ENCODE measurements at places on chromosomes 16 and 17. TPM values are rescaled to one million over a fixed set of nuclear protein-coding genes. Genes with fewer than 3 reads are reported as not detected.
A peak's percentile ranks its signal among the peaks of the same experiment; 100 is the strongest.

- no peak overlapping the region for H3K4me3 ChIP-seq
- H3K27me3 ChIP-seq = no peaks in the 10 kb centered on the region
- H3K4me1 ChIP-seq = no peaks in the 10 kb centered on the region
- H3K36me3 ChIP-seq = no peaks in the 10 kb centered on the region
These were observed 5.4 kb upstream of the CNGB1 start for GRCh38 chr16:57976331-57976796.

DNA sequence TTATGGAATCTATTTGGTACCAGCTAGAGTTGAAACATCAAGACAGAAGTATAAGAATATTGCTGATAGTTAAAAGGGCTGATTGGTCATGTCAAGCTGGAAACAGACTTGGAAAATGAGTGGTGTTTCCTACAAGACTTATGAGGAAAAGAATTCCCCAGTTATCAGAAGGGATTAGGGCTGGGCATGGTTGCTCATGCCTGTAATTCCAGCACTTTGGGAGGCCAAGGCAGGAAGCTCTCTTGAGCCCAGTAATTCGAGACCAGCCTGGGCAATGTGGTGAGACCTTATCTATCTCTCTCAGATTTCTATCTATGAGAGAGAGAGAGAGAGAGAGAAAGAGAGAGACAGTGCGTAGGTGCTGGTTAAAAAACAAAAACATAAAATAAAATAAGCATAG is 139.5 kb upstream of the PMFBP1 start:
- DNase-seq = no peak
- H3K4me3 ChIP-seq = no peak overlapping the region
- H3K36me3 ChIP-seq = no peaks in the 10 kb centered on the region
- H3K27ac ChIP-seq = no peak overlapping the region

GRCh38 chr16:22007159-22007508 is 777 bp upstream of the MOSMO start:
- no peak for DNase-seq
- H3K4me1 ChIP-seq = peaks cover 13% of the 10 kb centered on the region
- peak overlapping the region; percentile 77 for H3K4me3 ChIP-seq
- H3K27me3 ChIP-seq = no peaks in the 10 kb centered on the region
- H3K36me3 ChIP-seq = no peaks in the 10 kb centered on the region

The TBC1D3K gene
- total RNA-seq = not detected

The CCDC43 gene
- 16.2 TPM for total RNA-seq

DNA sequence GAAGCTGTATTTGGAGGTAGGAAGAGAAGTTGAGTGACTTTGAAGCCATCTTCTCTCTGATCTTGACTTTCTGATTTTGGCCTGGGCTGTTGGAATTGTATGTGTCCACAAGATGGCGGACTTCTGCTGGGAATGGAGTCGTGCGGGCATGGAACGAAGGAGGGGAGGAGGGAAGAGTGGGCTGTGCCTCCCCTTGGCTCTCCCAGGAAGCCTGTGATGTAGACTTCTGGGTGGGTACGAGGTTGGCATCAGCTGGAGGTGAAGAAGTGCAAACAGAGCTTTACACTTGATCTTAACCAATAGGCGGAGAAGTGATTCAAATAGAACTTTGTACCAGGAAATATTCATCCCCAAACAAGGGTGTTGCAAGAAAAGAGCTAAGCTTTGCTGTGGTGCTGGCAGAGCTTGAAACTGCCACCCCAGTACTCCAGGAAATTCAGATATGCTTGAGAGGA is 7.4 kb upstream of the TMEM220 start:
- no peaks in the 10 kb centered on the region for H3K27me3 ChIP-seq
- H3K4me3 ChIP-seq = no peak overlapping the region
- peak; percentile 77 for DNase-seq
- H3K27ac ChIP-seq = no peak overlapping the region
- H3K4me1 ChIP-seq = no peaks in the 10 kb centered on the region

DNA sequence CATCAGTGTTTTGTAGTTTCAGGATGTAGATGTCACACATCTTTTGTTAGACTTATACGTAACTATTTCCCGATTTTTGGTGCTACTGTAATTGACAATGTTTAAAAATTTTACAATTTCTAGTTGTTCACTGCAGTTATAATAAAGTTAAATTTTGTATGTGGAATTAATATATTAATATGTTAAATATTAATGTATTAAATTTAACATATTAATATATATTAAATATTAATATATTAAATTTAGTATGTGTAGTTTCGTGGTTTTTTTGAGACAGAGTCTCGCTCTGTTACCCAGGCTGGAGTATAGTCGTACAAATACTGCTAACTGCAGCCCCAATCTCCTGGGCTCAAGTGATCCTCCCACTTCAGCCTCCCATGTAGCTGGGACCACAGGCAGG is 5.7 kb upstream of the LGALS3BP start:
- DNase-seq = no peak
- no peaks in the 10 kb centered on the region for H3K27me3 ChIP-seq
- no peak overlapping the region for H3K27ac ChIP-seq
- no peaks in the 10 kb centered on the region for H3K36me3 ChIP-seq
- no peak overlapping the region for H3K4me3 ChIP-seq

GRCh38 chr17:36717088-36717487 is 115.7 kb downstream of the MRM1 start:
- DNase-seq = no peak
- no peaks in the 10 kb centered on the region for H3K4me1 ChIP-seq
- H3K36me3 ChIP-seq = no peaks in the 10 kb centered on the region
- H3K27ac ChIP-seq = no peak overlapping the region

DNA sequence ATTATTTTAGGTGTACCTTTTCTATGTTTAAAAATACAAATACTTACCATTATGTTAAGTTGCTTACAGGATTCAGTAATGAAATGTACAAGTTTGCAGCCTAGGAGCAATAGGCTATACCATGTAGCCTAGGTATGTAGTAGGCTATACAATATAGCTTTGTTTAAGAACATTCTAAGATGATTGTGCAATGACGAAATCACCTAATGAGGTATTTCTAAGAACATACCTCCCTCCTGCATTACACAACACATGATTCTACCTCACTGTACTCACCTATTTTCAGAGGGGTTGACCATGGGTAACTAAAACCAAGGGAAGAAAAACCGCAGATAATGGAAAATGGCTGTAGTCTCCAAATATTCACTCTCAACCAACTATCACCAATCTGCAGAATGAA is 35.3 kb upstream of the TBC1D3K start:
- no peak overlapping the region for H3K27ac ChIP-seq
- H3K36me3 ChIP-seq = no peaks in the 10 kb centered on the region
- DNase-seq = no peak

- H3K27me3 ChIP-seq = no peaks in the 10 kb centered on the region
- DNase-seq = no peak
- H3K4me1 ChIP-seq = no peaks in the 10 kb centered on the region
- no peaks in the 10 kb centered on the region for H3K36me3 ChIP-seq
These were observed 50.9 kb downstream of the JPH3 start for GRCh38 chr16:87653234-87653633.

DNA sequence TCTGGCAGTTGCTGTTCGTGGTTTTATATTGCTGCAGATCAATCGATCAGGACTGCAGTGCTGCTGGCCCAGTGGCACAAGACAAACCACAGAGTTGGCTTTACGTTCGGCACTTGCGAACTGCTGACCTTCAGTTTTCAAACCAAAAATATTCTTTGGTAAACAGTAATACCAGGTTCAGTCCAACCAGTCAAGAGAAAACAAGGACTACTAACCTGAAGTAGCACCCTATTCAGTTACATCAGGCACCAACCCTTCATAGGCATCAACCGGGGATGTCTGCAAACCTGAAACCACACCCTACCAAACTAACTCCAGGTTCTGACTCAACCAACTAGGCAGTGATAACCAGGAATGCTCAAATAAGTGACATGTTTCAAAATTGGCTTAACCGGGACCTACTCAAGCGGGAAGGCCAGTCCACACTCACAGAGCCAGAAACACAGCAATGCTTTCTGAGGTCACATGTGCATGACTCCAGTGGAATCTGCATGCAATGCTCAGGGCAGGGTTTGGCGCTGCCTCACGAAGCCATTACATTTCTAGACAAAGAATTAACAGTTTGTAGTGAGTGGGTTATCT is 91.1 kb downstream of the SMG6 start:
- no peaks in the 10 kb centered on the region for H3K4me1 ChIP-seq
- no peaks in the 10 kb centered on the region for H3K27me3 ChIP-seq
- DNase-seq = peak; percentile 37
- H3K27ac ChIP-seq = peak overlapping the region; percentile 95
- H3K36me3 ChIP-seq = no peaks in the 10 kb centered on the region

DNA sequence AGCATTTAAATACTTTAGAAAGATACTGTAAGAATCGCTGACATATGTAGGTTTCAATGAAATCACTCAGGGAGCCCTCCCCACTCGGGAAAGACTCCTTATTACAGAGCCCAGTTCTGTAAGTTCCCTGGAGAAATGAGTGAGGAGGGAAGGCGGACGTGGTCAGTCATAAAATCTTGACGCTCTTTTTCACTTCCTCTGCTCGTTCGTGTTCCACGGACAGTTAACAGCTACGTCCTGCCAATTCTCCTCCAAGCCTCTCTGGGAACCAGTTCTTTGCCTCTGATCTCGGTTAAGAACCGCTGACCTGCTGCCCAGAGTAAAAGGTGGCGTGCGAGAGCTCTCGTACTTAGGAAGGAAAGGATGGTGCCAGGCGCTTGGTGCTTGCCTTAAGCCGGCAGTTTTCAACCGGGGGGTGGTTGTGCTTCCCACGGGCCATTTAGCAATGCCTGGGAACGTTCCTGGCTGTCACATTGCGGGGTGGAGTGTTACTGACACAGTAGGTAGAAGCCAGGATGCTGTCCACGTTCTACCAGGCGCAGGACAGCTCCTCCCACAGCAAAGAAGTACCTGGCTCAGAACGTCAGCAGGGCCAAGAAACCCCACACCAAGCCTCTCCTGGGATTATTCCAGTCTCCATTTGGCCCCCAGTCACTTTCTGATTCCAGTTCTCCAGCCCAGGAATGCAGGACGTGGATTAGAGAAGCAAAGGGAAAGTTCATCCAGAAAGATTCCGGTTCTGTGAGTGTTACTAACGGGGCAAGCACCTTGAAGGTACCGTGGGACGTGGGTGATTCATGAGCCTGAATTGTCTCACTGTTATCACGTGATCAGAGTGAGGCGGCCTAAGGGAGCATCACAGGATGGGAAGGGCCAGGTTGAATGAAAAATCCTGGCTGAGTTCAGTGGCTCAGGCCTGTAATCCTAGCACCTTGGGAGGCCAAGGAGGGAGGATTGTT is 87.7 kb downstream of the MRM3 start:
- H3K4me1 ChIP-seq = no peaks in the 10 kb centered on the region
- H3K27me3 ChIP-seq = no peaks in the 10 kb centered on the region
- no peak for DNase-seq
- no peaks in the 10 kb centered on the region for H3K36me3 ChIP-seq
- no peak overlapping the region for H3K4me3 ChIP-seq

GRCh38 chr16:13401641-13402040 is 500.2 kb downstream of the SHISA9 start:
- H3K4me3 ChIP-seq = no peak overlapping the region
- no peaks in the 10 kb centered on the region for H3K36me3 ChIP-seq
- H3K27ac ChIP-seq = no peak overlapping the region
- H3K27me3 ChIP-seq = no peaks in the 10 kb centered on the region
- DNase-seq = no peak
